Progenitor cell of endocrine pancreas (in vitro differentiated cells): ENCODE measurements at places on chromosomes 7 and 10. TPM values are rescaled to one million over a fixed set of nuclear protein-coding genes. Genes with fewer than 3 reads are reported as not detected.

Gene PIK3CG
- not detected in 2 replicates for total RNA-seq

Gene STEAP2
- 4.9 and 5.3 TPM in 2 replicates for total RNA-seq

Gene ATP6V0A4
- total RNA-seq = 0.50 and 0.89 TPM in 2 replicates

Gene SPAM1
- total RNA-seq = not detected in 2 replicates

Gene FAM171A1
- 75.6 and 86.1 TPM in 2 replicates for total RNA-seq

Gene CDC14C
- total RNA-seq = 0.22 TPM in 1 of 2 replicates, not detected in the other

Gene GIMAP2
- not detected in 2 replicates for total RNA-seq

Gene ARF5
- 240 and 255 TPM in 2 replicates for total RNA-seq

Gene HMX3
- not detected in 2 replicates for total RNA-seq

Gene LIPN
- not detected in 2 replicates for total RNA-seq

Gene FOXI2
- total RNA-seq = 1.7 and 4.7 TPM in 2 replicates

Gene FAM13C
- total RNA-seq = 5.9 and 6.4 TPM in 2 replicates
